ENCODE measurements at places on chromosomes 3 and 15.

GRCh38 chr3:55423782-55424181, 63.3 kb downstream of the WNT5A start:
- DNase-seq, result no peak

DNA sequence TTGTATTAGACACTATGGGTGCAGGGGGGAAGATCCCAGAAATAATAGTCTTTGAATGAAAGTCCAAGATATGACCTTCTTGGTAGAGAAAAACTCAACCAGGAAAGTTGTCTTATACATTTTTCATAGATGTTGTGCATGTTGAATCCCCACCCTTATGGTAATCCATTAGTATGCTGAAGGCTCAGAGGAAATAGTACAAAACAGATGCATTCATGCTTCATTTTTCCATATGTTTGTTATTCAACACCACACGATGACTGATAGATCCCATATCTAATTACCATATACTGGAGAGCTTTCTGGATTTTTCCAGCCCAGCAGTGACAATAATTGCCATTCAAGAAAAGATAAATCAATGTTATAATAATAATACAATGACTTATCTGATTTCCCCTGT, 487.4 kb downstream of the FGF12 start:
- DNase-seq, result no peak

DNA sequence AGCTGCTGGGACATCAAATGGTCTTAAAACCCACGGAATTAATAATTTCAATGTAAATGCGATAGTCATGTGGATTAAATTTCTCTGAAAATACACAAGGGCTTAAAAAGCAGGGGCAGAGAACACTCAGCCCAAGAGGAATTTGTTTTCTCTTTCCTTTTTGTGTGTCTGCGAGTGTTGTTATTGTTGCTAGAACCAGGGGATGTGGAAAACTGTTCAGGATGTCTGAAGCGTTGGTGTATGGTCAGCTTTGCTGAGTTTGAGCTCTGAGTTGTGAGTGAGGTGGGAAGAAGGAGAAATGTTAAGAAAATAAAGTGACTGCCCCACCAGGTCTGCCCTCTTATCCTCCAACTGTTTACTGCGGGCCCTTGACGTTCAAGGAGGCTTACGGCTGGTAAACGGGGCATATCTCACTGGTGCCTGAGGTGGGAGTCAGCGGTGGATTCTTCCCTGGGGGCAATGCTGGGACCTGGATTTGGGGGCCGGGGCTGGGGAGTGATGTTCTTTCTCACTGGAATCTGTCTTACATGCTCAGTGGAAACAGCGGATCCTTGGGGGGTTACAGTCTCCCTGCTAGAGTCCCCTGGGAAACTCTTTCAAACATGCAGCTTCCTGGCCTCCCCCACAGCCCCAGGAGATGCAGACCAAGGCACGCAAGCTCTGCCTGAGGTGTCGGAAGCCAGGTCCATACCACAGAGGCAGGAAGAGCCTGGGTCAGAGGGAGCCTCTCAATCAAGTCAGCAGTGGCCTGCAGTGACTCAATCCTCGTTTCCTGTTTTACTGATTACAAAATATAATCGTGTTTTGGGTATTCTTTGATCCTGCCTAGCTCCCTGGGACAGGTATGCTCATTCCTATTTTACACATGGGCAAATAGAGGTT, 41.8 kb downstream of the ITGA11 start:
- no peak for DNase-seq

DNA sequence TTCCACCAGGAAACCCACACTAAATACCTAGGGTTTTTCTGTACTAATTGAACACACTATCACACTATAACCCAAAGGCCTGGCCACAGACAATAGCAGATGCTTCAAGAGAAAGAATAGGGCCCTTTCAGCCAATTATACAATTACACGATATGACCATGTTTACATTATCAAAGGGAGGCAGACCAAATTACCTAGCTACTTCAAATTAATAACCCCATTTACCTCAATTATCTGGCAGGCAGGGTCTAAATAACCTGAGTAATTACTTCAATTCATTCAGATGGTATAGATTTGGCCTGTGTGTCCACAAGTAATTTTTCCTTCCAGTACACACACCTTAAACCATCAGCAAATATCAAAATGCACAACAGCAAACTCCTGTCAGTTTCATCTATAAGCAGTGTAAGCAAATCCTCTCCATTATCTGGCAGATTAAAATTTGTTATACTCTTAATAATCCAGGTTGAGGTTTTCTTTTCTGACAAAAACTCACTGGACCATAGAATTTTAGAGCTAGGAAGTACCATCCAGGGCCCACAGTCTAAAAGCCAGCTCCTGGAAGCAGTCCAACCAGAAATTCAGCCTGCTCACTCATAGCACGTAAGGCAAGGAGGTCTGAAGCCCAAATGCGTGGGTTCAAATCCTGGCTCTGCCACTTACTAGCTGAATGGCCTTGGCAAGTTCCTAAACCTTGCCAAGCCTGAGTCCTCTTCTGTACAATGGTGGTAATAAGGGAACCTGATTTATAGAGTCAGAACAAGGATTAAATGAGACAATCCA, 51.8 kb downstream of the RFTN1 start:
- no peak for DNase-seq

- DNase-seq, result no peak
Observed at GRCh38 chr3:75176937-75177336, 487.2 kb upstream of the FRG2C start.

DNA sequence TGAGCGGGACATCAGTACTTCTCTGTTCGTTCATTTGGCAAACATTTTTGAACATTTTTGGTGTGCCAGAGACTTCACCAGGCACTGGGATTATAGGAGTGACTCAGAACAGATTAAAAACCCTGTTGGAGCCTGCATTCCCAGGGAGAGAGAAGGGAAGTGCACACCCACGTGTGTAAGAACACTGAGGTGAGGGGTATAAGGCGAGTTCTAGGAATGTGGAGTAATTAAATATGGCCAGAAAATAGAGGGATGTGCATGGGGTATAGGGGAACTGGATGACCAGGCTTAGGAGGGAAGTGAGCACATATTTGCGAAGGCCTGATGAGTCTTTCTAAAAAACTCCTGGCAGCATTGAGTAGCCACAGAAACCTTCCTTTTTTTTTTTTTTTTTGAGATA, 401.2 kb upstream of the C2CD4B start:
- no peak for DNase-seq

GRCh38 chr3:5226783-5227182, 39.3 kb downstream of the EDEM1 start:
- peak; percentile 12 for DNase-seq

DNA sequence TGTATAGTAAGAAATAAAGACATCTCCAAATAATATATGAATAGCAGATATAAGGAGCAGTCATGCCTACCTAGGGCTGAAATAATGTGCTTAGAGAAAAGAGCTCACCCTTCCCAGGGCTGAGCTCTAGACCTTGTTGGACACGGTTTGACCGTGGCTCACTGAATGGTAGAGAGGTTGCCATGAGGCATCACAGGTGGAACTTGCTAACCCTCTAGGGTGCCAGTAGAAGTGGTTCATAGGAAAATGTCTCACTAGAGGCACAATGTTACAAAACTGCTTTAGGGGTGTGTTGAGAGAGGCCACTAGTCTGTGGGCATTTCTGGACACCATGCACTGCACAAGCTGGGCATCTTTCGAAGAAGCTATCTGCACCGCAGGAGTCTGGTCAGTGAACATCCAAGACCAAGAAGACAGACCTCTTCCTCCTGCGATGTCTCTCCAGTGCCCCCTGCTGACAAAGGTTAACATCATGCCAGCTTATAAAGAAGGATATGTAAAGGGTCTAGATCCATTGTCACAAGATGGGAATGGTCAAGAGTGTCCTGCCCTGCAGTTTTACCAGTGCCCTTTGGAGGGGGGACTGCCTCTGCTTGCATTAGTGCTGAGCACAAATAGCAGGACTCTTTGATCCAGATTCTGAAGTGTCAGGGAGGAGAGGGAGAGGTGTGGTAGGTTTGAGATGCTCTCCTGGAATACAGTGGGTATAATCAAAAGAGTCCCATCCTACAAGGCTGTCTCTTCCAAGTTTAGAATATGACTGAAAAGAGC, 266.8 kb downstream of the ZNF385D start:
- DNase-seq, result peak; percentile 59

DNA sequence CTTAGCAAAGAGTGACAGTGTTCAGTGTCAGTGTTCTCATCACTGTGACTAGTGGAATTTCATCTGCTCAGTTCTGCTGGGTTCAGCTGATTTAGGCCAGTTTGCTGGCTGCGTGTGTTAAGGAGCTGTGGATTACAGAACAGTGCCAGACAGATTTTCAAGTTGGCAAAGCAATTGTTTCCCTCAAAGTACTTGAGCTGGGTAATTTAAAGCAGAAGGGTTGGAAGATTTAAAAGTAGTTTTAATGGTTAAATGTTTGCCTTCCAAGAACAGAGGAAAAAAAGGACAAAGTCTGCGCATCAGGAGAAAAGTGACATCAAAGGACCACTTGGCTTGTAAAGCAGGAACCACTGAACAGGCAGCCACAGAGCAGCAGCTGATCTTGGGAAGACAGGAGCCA, 8.7 kb downstream of the ESYT3 start:
- DNase-seq, result no peak

- DNase-seq, result no peak
Observed at GRCh38 chr15:49379996-49380395, 43.0 kb upstream of the FGF7 start.

- DNase-seq, result no peak
Observed at GRCh38 chr3:50623840-50624474, 7.0 kb downstream of the MAPKAPK3 start.

GRCh38 chr15:29919380-29919881, 97.2 kb upstream of the TJP1 start:
- no peak for DNase-seq

DNA sequence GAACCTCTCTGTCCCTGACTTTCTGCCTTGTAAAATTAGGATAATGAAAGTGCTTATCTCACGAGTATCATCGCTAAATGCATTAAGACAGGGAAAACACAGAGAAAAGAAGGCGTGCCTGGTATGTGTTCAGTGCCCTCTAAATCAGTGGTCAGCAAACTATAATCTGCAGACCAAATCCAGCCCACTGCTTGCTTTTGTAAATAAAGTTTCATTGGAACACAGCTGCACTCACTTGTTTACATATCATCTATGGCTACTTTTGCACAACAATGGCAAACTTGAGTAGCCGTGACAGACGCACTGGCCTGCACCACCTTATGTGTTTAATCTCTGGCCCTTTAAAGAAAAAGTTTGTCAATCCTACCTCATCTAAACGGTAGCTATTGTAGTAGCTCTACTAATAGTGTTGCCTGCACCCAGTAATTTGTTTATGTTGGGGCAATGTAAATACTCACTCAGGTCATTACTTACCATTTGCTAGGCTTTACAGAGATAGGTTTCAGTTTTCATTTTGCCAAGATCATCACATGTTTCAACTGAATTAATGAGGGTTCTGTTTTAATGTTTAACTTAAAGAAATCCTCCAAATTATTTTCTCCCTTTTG, 229.4 kb downstream of the FEZF2 start:
- DNase-seq, result no peak

GRCh38 chr3:195250473-195251251, 20.3 kb downstream of the XXYLT1 start:
- DNase-seq, result no peak

DNA sequence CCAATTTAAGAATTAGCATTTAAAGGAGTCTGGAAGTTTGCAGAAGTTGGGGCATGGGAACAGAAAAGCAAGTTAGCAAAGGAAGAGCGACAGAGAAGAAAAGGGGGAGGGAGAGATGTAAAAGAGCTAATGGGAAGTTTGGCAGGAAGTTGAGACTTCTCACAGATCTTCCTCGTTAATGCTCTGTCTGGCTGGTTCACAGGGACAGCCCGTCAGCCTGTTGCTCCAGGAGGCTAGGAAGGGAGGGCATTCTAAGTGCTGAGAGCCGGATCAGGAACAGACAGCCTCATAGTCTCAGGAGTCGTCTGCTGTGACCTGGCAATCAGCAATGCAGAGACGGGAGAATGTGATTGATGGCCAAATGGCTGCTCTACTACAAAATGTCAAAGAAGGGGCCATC, 150.3 kb downstream of the AGBL1 start:
- DNase-seq, result no peak

DNA sequence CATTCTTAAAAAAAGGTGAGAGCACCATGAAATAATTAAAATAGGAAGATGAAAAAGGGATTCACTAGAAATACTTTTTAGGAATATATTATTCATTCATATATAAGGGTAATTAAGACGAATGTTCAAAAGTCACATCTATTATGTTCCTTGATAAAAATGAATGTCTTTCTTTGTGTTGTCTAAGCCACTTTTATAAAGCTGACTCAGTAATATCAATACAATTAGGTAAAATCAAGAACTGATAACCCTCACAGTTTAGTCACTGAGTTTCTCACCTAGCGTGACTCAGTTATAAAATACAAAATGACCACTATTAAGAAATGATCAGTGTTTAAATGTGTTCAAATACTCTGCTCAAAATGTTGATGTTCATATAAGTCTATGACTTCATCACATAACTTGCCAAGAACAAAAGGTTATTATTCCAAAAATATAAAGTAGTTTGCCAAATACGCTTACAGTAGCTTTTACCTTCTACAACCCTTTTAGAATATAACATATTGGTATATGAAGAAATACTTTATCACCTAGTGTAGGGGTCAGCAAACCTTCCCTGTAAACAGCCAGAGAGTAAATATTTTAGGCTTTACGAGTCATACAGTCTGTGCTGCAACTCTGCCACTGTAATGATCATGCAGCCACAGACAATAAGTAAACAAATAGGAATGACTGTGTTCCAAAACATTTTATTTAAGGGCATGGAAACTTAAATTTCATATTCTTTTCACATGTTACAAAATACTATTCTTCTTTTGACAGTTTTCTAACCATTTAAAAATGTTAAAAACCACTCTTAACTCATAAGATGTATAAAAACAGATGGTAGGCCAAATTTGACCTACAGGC, 369.8 kb downstream of the TBC1D5 start:
- DNase-seq, result no peak

GRCh38 chr3:97009427-97010019, 195.1 kb downstream of the EPHA6 start:
- DNase-seq, result no peak

DNA sequence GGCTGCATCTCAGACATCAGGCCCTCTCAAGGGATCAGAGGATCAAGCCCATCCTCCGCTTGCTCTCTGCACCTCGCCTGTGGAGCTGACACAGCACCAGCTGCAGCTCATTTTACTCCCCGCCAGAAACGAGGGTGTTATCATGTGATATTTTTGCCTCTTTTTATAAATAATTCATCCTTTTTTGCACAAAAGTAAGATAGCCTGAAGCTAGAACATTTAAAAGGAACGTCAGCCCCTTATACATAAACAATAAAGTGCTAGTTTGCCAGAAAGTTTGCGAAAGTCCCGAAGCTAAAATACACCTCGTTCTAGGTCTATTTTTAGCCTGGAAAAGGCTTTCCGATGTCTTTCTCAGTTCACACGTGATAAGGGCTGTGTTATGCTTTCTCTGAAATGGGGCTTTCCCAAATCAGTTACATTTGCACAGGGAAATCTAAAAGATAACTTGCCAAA, 9.6 kb upstream of the FAM174B start:
- no peak for DNase-seq

- DNase-seq, result no peak
Observed at GRCh38 chr3:70728311-70728710, 415.9 kb upstream of the MDFIC2 start.

All from smooth muscle cell of the brain vasculature (primary cell).